NCI-H1417 treated with DMSO at 0.1 percent for 48 hours (cell line): ENCODE measurements at places on chromosomes 3 and 15.

DNA sequence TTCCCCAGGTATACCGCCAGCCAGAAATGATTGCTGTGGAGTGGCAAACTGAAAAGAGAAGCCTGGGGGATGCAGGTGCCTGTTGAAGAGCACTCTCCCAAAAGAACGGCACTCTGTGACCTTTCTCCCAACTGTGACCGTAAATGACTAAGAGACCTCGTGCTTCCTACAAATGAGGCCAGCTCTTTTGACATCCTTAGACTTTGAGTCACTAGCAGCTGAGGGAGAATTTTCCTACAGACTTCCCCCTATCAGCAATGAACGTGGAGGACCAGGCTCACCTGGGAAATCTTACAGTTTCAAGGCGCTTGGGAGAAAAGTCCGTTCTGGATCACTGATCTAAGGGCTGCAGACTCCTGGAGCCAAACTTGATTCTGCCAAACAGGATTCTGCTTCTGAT, 8.6 kb downstream of the AQP9 start:
- DNase-seq = no peak

GRCh38 chr15:85097725-85098124, 116.1 kb downstream of the PDE8A start:
- DNase-seq = no peak

DNA sequence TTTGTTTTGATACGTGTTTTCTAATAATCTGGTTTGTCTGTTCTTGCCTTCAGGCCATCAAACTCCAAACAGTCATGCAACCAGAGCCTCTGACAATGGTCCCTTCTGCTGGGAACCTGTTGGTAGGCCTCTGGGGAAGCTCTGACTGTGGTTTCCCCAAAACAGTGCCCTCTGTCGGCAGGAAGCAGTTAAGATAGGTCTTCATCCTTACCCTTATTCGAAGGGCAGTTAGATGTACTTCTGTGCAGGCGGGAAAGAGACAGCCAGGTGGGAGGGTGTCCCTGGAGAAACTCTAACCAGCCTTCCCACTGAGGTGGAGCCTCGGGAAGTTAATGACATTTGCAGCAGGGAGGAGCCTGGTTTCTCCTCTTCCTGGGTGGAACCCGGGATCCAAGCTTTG, 81.6 kb upstream of the CHMP2B start:
- no peak for DNase-seq

DNA sequence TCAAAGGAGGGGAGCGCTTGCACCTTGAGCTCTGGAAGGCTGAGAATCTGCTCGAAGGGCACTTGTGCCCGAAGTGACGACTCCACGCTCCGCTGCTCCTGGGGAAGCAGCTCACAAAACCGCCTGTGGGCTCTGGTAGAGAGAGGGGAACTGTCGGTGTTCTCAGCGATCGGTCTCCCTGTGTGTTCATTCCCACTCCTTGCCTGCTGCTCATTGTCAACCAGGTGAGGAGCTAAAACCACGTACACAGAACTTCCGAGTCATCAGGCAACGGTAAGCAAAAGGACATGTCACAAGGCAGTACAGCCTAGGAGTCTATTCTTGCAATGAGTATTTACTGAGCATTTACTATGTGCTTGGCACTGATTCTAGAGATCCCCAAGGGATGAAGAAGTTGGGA, 1.5 kb downstream of the CIB1 start:
- no peak for DNase-seq

GRCh38 chr3:177294221-177294620, 96.9 kb upstream of the TBL1XR1 start:
- no peak for DNase-seq

DNA sequence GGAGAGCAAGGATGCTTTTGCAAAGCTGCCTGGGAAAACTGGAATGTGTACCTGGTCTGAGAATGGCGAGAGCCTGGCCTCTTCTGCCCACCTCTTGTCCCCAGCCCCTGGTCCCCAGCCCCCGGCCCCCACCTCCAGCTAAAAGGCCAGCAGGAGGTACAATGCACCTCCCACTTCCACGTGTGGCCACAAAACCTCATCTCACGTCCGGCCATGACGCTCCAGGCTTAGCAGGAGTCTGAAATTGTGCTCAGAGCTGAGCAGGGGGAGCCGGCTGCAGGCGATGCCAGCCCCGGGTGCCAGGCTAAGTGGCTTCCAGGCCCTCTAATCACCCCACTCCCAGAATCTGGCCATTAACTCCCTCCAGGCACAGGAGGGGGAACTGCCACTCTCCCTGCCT, 83.1 kb upstream of the PRR20G start:
- no peak for DNase-seq

- no peak for DNase-seq
These were observed 969.4 kb downstream of the NTRK3 start for GRCh38 chr15:87287156-87287555.

GRCh38 chr15:31377030-31377429, 50.4 kb downstream of the KLF13 start:
- DNase-seq = no peak

DNA sequence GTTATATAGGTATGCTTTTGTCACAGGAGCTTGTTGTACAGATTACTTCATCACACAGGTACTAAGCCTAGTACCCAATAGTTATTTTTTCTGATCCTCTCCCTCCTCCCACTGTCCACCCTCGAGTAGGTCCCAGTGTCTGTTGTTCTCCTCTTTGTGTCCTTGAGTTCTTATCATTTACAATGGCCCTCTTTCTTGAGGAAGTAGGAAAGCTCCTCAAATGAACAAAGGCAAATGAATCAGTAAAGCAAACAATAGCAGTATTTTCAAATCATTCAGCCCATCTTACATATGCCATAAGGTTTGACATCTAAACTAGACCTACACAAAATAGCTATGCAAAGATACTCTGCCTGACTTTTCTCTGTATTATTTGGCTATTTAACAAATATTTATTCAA, 211.5 kb downstream of the CDIN1 start:
- no peak for DNase-seq

DNA sequence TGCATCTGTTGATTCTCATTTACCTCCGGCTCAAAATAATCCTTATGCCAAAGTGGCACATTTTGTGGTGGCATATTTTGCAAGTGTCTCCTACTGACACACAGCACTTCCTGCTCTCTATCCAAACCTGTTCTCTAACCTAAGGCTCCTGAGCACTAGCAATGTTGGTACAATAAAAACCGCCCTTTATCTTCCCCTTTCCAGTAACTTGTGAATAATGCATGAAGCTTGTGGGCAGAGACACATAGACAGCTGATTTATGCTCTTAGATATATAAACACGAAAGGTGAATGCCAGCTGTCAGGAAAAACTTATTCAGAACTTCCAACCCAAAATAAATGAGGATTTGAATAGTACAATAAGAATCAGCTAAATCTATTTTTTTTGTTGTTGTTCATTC, 34.6 kb upstream of the ARPIN start:
- DNase-seq = no peak

- DNase-seq = no peak
These were observed 183.8 kb upstream of the TBL1XR1 start for GRCh38 chr3:177381070-177381469.

- DNase-seq = no peak
These were observed 17.1 kb downstream of the CTXND1 start for GRCh38 chr15:80234883-80235282.

GRCh38 chr3:98343647-98344507, 9.8 kb upstream of the OR5K4 start:
- no peak for DNase-seq

GRCh38 chr3:33980252-33980651, 181.8 kb downstream of the PDCD6IP start:
- no peak for DNase-seq

DNA sequence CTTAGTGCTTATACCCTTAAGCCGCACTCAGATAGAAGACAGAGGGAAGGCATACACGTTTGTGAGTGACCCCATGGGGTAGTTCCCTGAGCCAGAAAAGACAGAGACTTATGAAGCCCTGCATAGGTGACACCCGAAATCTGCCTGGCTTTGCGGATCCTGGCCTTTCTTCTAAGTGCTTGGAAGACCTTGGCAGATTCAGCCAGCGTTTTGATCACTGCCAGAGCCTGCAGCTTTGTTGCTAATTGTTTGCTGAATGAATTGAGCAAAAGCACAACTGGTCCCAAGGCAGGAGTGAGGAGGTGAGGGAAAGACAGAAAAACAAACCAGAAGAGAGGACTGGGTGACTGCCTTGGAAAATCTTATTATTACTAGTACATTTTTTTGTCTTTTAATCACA, 168.3 kb upstream of the ICE2 start:
- DNase-seq = no peak

- DNase-seq = no peak
These were observed 152.4 kb upstream of the MRPL3 start for GRCh38 chr3:131655070-131655690.

DNA sequence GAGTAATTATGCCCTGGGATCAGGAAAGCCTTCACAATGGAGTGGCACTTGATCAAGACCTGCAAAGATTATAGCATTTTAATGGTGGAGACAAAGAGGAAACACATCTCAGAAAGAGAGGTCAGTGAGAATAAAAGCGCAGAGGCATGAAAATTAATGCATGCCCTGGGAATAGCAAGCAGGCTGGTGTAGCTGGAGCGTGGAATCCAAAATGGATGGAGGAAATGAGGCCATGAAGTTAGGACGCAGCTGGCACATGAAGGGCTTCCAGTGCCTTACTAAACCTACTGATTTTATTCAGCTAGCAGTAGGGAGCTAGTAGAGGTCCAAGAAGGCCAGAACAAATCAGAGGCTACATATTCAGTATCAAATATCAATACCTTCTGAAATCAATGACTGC, 38.1 kb downstream of the TMEM212 start:
- DNase-seq = no peak

- no peak for DNase-seq
These were observed 1032.1 kb downstream of the NTRK3 start for GRCh38 chr15:87224404-87224803.

GRCh38 chr3:130823241-130823884, 70.5 kb upstream of the ATP2C1 start:
- no peak for DNase-seq

GRCh38 chr3:125622381-125622791, 27.1 kb upstream of the OSBPL11 start:
- no peak for DNase-seq

DNA sequence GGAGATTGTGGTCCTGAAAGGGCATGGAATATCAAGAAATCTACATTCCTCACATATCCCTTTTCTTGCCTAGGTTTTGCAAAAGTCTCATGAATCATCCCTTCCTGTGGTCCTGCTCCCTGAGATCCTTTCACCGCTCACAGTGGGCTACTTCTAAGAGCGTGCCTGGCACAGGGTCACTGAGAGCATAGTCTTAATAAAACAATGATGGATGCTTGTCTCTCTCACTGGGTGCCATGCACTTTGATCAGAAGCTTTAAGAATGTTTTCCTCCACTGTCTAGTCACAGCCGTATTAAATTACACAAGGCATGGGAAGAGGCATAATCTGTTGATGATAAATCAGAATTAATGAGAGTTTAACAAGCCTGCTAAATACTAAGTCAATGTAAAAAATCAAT, 269.7 kb upstream of the ATP10A start:
- DNase-seq = no peak

DNA sequence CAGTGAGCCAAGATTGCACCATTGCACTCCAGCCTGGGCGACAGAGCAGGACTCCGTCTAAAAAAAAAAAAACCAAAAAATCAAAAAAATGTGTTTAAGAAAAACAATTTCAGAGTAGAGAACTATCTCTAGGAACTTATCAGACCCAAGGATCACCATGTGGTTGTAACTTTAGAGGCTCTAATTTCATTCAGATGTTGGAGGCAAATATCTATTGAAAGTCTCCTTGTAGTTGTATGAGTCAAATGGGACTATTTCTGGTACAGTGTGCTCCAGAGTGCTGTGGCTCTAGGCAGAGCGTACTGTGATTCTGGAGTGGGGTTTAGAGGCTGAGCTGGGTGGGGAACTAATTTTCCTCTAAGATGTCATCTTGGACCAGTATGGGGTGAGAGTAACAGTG, 398.7 kb downstream of the SHQ1 start:
- DNase-seq = no peak

GRCh38 chr15:29309139-29309538, 39.5 kb upstream of the NSMCE3 start:
- no peak for DNase-seq

DNA sequence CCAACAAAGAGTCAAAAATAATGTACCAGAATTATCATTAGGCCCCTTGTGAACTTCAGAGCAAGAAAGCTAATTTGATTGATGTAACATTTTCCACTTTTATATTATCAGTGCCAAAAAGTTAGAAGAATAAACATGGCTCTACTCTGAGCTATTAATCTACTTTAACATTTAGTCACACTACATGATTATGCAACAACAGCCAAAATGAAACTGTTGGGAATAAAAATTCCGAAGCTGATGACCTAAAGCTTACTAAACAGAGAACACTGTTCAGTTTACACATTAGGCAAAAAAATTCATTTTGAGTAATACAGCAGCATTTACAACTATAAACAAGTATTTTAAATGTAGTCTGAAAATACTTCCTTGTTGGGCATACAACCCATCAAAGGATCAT, 1134.1 kb downstream of the EPHA3 start:
- DNase-seq = no peak

DNA sequence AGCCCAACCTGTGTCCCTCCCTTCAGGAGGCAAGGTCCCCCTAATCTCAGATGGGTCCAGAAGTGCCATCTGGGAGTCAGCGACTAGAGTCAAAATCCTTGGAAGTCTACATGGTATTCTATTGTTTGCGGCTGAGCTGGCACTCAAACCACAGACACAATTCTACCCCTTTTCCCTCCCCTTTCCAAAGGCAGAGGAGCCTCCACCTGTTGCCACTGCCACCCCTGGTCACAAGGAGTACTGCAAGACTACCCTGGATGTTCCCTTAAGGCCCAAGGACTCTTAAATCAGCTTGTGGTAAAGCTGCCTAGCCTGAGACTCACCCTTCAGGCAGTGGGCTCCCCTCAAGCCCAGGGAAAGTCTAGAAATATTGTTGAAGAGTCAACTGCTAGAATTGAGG, 4.3 kb upstream of the OR5H6 start:
- DNase-seq = no peak

DNA sequence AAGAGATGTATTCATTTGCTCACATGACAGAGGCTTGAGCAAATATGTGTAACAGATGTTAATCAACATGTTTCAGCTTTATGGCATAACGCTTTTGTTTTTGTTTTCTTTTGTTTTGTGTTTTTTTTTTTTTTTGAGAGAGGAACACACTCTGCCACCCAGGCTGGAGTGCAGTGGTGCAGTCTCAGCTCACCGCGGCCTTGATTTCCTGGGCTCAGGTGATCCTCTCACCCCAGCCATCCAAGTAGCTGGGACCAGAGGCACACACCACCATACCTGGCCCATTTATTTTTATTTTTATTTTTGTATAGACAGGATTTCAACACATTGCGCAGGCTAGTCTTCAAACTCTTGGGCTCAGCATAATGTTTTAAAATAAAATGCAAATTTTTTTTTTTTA, 1504.4 kb upstream of the CADM2 start:
- no peak for DNase-seq

GRCh38 chr3:23565041-23565775, 240.5 kb upstream of the UBE2E1 start:
- DNase-seq = no peak

- DNase-seq = no peak
These were observed 6.3 kb downstream of the GORASP1 start for GRCh38 chr3:39101022-39101689.

DNA sequence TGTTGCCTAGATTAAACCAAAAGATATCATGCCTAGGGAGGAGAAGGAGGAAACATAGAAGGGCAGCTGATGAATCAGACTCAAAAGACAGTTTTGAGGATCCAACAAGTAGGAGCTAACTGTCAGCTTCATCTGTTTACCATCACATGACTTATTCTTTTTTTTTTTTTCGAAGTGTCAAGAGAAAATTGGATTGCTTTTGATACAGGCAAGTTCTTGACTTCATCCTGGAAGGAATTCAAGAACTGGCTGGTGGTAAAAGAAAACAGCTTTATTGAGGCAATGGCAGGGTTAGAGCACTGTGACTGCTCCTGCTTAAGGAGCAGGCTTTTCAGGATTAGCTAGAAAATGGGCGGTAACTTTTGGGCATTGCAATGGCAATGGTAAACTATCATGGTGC, 227.5 kb upstream of the KCNMB2 start:
- no peak for DNase-seq
